Renal pelvis (tissue), 12 donors: ENCODE measurements at places on chromosomes 4 and X.
A peak's percentile ranks its signal among the peaks of the same experiment; 100 is the strongest.

DNA sequence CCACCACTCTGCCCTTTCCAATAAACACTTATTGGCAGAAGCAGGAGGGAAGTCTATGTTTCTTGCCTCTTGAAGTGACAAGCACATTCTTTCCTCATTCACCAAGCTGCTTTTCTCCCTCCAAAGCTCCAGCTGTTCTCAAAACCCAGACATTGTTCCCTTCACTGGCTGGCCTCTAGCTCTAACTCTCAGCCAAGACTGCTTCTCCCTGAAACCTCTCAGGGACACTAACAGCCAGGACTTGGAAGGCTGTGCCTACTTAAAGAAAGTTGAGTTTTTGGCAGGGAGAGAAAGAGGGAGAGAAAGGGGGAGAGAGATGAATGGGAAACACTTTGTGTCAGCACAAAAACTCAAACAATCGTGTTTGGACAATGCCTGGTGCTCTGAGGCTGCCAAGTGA lies 99.5 kb downstream of the COX18 start:
- no peak for DNase-seq

GRCh38 chr4:86558797-86559196 lies 35.3 kb upstream of the PTPN13 start:
- DNase-seq, result no peak

GRCh38 chr4:56803471-56803870 lies 18.0 kb downstream of the SPINK2 start:
- peak; percentile 83 for DNase-seq

DNA sequence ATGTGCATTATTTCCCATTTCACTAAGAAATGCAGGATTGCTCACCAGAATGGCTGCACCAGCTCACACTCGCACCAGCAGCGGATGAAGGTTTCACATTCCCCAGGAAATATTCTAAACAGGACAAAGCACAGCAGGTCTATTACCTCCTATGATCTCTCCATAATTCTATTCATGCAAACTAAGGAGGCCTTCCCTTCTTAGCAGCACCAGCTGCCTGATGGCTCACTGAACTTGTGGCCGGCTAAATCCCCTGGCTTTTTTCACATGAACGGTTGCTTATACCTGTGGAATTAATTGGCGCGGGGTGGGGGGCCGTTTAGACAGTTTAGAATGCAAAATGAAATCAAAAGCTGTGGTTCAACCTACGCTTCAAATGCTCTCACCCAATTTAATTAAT lies 73.5 kb upstream of the SRD5A3 start:
- DNase-seq, result no peak

GRCh38 chr4:129804461-129804981 lies 708.6 kb downstream of the C4orf33 start:
- no peak for DNase-seq

GRCh38 chrX:1281521-1281920 lies 12.9 kb downstream of the CSF2RA start:
- no peak for DNase-seq

GRCh38 chrX:136742721-136743379 lies 37.9 kb downstream of the ARHGEF6 start:
- no peak for DNase-seq

GRCh38 chr4:103853627-103854026 lies 133.8 kb upstream of the TACR3 start:
- DNase-seq, result no peak

- DNase-seq, result no peak
Measured at GRCh38 chr4:5678977-5679376, 29.4 kb downstream of the EVC2 start.

GRCh38 chrX:48696301-48696908 lies at the start of gene SUV39H1:
Gene SUV39H1 (plus strand): TSS chrX:48696734. CDS start chrX:48696785, 51 bp downstream.
- DNase-seq, result peak; percentile 84

DNA sequence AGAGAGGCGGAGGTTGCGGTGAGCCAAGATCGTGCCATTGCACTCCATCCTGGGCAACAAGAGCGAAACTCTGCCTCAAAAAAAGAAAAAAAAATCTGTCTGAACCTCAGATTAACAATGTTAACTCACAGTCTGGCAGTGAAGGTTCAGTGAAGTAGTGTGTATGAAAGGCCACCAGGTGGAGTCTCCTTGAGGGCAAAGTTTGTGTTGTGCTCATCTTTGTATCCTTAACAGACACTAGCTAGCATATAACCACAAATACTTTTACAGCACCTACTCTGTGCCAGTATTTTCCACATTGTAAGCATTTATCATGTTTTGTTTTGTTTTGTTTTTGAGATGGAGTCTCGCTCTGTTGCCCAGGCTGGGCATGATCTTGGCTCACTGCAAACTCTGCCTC lies 46.0 kb upstream of the MGST2 start:
- DNase-seq, result no peak

GRCh38 chrX:43349363-43349762 lies 306.7 kb upstream of the MAOA start:
- DNase-seq, result no peak

GRCh38 chr4:14607578-14607977 lies 394.7 kb upstream of the CPEB2 start:
- DNase-seq, result no peak

- DNase-seq, result no peak
Measured at GRCh38 chrX:71911731-71912050, 1.0 kb downstream of the NHSL2 start.

GRCh38 chr4:109658871-109659410 lies 44.3 kb downstream of the CASP6 start:
- DNase-seq, result peak; percentile 1

DNA sequence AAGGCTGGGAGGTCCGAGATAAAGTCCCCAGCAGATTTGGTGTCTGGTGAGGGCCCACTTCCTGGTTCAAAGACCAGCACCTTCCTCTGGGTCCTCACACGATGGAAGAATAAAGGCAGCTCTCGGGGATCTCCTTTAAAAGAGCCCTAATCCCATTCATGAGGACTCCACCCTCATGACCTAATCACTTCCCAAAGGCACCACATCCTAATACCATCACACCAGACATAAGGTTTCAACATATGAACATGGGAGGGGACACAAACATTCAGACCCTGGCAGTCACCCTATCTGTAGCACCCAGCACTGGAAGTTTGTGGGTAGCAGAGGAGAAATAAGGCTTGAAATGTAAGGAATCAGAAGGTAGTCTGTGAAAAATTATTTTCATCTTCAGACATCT lies 112.9 kb upstream of the NOCT start:
- DNase-seq, result no peak

GRCh38 chrX:86149119-86149518 lies 868 bp downstream of the DACH2 start:
- no peak for DNase-seq
